ENCODE measurements at places on chromosomes 2 and 18.

- no peak for DNase-seq
Observed at GRCh38 chr2:223967981-223968380, 10.7 kb downstream of the MRPL44 start.

DNA sequence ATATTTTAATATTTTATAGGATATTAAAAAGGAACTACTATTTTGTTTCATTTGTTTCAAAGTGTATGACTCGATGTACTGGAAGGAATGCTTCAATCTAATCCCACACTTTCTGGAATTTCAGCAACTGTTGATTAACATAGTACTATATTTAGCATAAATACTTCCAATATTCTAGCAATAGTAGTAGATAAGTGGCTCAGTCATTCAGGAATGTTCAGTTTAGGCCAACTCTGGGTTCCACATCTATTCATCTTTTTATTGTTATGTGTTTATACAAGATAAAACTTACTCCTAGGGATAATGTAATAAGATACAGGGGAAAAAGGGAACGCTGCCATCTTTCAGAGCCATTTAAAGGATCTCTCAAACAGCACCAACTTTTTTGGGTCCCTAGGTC is 22.3 kb upstream of the ORC2 start:
- DNase-seq, result no peak

DNA sequence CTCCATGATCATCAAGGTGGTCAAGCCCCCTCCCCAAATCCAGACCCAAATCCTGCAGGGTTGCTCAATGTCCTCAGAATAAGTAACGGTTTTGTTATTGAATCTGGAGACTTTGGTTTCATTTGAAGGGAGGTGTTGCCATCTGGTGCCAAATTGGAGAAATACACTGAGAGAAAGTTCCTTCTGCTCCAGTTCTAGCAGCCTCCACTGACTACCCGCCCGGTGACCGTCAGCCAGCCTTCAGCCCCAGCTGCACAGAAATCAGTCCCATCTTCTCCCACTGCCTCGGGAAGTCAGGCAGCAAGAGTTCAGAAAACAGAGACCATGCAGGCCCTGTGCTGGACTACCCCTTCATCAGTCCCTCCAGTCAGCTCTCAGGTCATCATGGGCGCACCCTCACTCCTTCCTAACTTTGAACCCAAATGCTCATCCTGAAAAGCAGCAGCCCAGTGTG is 38.7 kb downstream of the PKDCC start:
- DNase-seq, result peak; percentile 54

- no peak for DNase-seq
Observed at GRCh38 chr2:223815186-223815883, 22.0 kb downstream of the AP1S3 start.

DNA sequence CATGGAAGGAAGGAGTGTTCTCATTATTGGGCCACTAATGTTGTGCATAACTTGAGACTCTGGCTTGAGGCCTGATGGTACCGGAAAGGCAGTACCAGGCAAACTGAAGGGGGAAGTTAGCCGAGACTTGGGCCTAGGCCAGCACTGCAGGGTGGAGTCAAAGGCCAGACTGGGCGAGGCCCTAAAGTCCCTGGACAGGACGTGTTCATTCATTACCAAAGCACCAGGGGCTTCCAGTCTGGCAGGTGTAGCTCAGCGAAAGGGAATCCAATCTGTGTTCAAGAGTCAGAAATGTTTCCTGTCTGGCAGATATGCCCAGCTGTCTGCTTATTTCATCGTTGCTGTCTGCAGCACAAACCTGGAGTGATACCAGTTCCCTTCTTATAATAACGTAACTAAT is 4.7 kb upstream of the ITSN2 start:
- DNase-seq, result no peak

Measured in activated naive CD4-positive, alpha-beta T cell treated with anti-CD3 and anti-CD28 coated beads, Interleukin-2, amount 10 ng/mL, durations not matched to agents 7 days and 5 days (primary cell).